ENCODE measurements at places on chromosomes 16 and 17.

GRCh38 chr17:62186841-62187240, 121.8 kb upstream of the MED13 start:
- DNase-seq, result no peak

DNA sequence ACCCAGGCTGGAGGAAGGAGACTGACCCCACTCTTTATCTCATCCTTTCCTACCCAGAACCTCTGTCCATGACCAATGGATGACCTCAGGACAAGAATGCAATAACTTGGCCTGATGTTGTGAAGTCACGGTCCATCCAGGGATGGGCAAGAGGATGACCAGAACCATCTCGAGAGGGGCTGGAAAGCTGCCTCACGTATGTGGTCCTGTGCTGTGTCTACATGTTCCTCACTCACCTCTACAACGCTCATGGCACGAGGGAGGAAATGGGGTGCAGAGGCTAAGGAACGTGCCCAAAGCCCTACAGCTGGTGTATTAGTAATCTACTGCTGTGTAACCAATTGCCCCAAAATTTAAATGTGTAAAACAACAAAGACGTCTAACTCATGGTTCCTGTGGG, 7.3 kb upstream of the KCTD5 start:
- no peak for DNase-seq

- no peak for DNase-seq
Observed at GRCh38 chr17:81794509-81794908, 9.4 kb upstream of the GCGR start.

DNA sequence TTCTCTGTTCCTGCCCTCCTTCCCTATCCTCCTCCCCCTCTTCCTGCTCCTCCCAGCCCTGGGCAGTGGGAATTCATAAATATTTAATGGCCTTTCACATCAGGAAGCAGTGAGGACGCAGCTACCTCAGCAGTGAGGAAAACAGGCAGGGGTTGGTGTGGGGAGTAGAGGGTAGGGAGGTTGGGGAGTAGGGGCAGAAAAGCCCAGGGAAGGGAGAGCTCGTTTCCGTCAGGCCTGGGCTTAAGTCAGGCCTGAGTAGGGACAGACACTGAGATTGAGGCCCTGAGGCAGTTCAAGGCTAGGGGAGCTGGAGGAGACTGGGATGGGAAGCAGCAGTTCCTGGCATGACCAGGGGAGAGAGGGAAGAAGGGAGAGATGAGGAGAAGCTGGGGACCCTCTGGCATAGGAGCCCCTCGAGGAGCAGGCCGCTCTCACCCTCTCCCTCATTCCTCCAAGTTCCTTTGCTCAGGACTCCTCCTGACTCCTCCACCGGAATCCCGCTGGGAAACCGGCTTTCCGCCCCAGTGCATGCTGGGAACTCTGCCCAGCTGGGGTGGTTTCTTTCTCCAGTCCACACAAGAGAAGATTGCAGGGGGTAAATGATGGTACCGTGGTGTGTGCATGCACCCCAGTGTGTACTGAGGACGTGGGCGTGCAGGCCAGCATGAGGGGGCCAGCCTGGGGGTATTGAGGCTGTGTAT, 6.2 kb downstream of the SAMD14 start:
- no peak for DNase-seq

All from common myeloid progenitor, CD34-positive (primary cell).